ENCODE measurements at places on chromosomes 2 and 18.

DNA sequence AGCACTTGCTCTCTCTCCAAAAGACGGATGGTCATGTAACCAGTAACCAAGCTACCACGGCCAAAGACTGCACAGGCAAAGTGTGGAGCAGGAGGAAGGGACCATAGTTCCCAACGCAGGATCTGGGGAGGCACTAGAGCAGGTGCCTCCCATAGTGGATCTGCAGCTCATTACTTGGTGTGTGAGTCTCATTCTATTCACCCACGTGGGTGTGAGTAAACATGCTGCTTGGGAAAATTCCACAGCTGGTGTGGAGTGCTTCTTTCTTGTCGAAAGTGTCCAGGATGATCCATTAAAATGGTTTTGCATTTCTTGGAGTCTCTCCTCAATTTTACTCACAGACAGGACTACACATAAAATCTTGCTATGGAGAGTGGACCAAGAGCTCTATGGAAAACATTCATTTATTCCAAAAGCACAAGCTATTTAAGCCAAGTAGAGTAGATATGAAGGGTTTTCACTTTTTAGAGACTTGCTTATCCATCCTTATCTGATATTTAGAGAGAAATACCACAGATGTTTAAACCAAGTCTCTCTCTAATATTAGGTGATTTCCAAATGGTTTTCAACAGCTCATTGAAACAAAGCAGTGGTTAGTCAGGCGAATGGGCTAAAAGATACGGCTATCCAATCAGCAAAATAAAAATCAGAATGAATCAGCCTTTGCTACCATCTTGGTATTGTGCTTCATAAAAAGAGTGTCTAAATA is 104.3 kb upstream of the CCDC195 start:
- no peak for DNase-seq

GRCh38 chr2:235910067-235910466 is 258.1 kb downstream of the GBX2 start:
- DNase-seq: no peak

DNA sequence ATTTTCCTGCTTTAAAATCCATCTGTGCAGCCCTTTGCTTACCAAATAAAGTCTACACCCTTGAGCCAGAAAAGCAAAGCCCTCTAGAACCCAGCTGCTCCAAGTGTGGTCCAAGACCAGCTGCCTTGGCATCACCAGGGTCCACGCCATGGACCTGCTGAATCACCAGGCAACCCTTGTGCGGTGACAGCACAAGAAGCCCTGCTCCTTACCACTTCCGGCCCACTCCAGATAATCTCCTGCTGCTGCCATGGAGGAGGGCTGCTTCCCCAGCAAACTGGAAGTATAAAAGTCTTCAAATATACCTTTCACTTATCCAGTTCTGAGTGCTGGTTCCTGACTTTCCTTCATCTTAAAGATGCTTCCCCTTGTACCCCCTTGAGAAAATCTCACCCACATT is 106.0 kb upstream of the PKDCC start:
- DNase-seq: no peak

GRCh38 chr2:8954990-8955389 is 48.5 kb downstream of the MBOAT2 start:
- DNase-seq: no peak

DNA sequence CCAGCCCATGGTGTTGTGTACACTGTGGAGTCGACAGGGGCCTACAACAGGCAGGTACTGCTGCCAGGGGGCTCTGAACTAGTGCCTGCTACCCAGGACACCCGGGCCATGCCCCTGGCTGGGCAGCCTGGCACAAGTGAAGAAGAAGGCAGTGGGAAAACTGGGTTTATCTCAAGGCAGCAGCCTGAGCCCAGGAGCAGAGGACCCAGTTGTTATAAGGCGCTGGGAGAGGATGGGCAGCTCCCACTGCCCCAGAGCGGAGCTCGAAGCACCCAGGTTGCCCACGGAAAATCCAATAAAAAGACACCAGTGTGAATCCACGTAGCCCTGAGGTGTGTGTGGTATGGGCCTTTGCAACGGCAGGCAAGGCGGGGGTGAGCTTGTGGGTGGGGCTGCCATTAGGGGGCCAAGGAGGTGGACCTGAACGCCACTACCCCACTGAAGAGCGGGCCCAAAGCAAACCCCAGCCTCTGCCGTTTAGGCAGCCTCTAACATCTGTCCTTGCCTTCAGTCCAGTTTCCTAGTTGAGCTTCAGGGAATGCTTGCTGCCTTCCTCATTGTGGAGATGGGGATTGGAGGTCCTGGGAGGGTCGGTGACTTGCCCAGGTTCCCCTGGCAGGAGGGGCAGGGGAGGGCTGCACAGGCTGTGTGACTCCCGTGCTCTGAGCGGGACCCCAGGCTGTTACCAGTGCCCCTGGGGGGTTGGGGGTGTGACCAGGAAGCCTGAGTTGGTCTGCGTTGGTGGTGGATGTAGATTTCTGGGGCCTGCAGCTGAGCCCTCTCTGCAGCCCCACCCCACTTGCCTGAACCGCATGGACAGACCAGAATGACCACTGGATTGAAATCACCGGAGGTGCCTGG is 16.0 kb downstream of the ARID5A start:
- peak; percentile 39 for DNase-seq

GRCh38 chr2:149205143-149205542 is 125.2 kb upstream of the LYPD6 start:
- DNase-seq: no peak
